Endodermal cell (in vitro differentiated cells): ENCODE measurements at places on chromosomes 16 and 17. TPM values are rescaled to one million over a fixed set of nuclear protein-coding genes. Genes with fewer than 3 reads are reported as not detected.

CLEC19A gene
- 1.6 TPM in 2 replicates for total RNA-seq

- DNase-seq, result no peak
- no peaks in the 10 kb centered on the region for H3K27me3 ChIP-seq
- no peaks in the 10 kb centered on the region for H3K36me3 ChIP-seq
- H3K4me3 ChIP-seq, result no peak overlapping the region
- H3K27ac ChIP-seq, result no peak overlapping the region
These were observed 16.8 kb downstream of the TIMM22 start for GRCh38 chr17:1013729-1014090.

- no peaks in the 10 kb centered on the region for H3K4me1 ChIP-seq
- H3K4me3 ChIP-seq, result no peak overlapping the region
- H3K27ac ChIP-seq, result no peak overlapping the region
- peak; percentile 60 for DNase-seq
- H3K27me3 ChIP-seq, result no peaks in the 10 kb centered on the region
- peaks cover 16% of the 10 kb centered on the region for H3K36me3 ChIP-seq
These were observed 18.3 kb downstream of the MYBBP1A start for GRCh38 chr17:4536742-4537411.

TMEM107 gene
- 25.6 and 26.2 TPM in 2 replicates for total RNA-seq

DNA sequence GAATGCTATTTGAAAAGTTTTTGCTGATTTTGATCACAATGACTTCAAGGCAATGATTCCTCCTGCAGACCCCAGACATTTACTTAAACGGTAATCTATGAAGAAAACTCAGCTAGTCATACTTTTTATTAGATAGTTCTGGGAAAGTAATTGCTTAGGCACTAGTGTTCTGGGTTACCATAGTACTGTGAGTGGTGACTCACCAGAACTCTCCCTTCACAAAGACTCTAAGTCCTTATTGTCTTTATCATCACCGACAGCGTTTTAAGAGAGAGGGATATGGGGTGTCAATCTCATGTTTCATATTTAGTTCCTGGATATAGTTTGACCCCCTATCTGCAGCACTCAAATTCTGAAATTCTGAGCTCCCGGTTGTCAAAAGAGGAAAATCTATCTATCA lies 43.0 kb upstream of the CDH8 start:
- no peak for DNase-seq
- H3K27me3 ChIP-seq, result no peaks in the 10 kb centered on the region
- H3K27ac ChIP-seq, result no peak overlapping the region
- no peak overlapping the region for H3K4me3 ChIP-seq
